ENCODE measurements at places on chromosomes 12 and 14. TPM values are rescaled to one million over a fixed set of nuclear protein-coding genes. Genes with fewer than 3 reads are reported as not detected.
A peak's percentile ranks its signal among the peaks of the same experiment; 100 is the strongest.

DNA sequence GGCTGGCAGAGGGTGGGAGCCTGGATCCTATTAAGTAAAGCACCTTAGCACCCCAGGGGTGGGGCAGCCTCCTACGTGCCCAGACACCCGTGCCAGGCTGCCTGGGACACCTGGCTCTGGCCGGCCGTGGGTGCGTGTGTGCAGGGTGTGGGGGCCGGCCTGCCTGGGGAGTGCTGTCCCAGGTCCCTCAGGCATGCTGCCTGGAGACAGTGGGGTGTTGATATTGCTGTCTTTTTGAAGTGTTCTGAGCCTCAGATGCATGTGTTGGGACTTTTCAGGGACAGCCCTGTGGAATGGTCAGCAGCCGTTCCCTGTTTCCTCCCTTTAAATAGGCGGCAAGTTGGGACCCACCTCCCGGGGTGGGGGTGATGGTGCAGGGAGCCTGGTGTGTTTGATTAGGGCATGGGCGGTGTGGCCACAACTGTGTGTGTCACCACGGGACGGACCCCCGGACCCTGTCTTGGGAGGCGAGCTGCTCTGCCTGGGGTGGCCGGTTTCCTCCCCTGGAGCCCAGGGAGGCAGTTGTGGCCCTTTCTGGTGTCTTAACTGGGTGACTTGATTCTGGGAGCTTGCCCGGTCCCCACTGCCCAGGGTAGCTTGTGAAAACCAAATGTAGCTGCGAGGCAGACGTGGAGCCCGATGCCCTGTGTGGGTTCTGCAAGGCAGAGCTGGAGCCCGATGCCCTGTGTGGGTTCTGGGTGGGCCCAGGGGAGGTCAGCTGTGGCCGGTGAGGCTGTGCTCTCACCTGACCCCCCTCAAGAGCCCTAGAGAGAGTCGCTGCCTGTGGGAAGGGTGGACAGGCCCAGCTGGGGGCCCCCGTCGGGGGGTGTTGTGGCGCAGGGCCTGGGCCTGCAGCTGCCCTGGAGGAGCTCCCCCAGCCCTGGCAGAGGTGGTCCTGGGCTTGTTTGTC is 8.2 kb downstream of the ULK1 start:
- DNase-seq: no peak

DNA sequence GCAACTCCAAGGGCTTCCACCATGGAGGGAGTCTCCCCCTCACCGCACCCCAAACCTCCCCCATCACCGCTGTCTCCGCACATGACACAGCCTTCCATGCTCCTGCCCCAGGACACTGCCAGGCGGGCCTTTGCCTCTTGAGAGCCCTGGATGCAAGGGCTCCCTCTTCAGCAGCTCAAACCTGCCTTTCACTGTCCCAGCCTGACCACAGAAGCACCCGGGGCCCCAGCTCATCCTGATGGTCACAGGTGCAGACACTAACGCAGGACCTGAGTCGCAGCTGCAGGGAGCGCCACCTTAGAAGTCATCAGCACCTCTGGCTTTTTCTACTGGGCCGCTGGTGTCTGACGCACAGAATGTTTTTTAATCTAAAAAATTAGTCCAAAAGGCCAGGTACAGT is 54.0 kb downstream of the SYNE3 start:
- DNase-seq: no peak

- no peak for DNase-seq
Observed at GRCh38 chr12:132085291-132085635, 58.9 kb downstream of the DDX51 start.

- peak; percentile 60 for DNase-seq
Observed at GRCh38 chr12:43210485-43211192, 341.4 kb downstream of the ADAMTS20 start.

DNA sequence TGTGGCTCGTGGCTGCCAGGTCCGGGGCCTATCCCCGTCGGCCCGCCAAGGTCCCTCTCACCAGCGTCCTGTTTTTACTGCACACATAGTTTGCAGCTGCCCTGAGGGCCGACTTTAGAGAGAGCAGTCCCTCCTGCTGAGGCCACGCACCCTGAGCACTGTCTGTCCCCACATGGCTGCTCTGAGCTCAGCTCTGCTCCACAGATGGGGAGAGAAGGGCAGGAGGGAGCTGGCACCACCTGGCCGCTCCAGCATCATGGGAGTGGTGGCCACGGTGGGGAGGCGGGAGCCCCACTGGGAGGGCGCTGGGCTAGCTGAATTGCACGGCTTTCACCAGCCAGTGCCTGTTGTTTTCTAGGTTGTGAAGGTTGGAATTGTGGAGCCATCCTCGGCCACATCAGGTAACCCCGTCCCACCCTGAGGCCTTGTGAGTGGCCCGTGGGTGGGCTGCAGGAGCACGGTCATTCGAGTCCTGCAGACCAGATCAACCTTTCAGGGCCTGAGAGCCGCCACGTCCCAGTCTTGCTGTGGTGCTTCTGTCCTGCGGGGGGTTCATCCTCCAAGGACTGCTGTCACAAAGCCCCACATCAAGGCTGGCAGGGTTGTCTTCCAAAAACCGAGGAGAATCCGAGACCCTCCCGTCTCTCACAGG is 7.4 kb upstream of the TEX22 start:
- no peak for DNase-seq

DNA sequence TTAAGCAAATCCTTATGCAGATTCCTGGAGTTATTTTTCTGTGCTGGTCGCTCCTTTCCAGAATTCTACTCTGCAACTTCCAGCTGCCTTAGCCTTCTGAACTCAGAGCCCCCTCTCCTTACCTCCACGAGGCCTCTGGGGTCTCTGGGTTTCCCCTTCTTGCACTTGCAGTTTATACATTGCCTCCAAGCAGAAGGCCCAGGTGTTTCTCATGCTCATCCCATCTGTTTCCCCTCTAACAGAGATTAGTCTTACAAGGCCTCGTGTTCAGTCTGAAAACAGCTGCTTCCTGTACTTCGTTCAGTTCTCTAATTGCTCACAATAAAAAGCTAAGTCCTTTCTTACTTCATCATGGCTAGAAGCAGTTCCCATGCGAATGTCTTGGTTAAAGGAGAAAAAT is 134.4 kb upstream of the FGD4 start:
- no peak for DNase-seq

GRCh38 chr14:100891501-100892445 is 11.7 kb downstream of the RTL1 start:
- no peak for DNase-seq

- no peak for DNase-seq
Observed at GRCh38 chr12:125280482-125281377, 215.5 kb downstream of the AACS start.

The GLT1D1 gene
- not detected for total RNA-seq

- peak; percentile 92 for DNase-seq
Observed at GRCh38 chr12:46886541-46887041, 60.8 kb upstream of the SLC38A4 start.

The OTOGL gene
- 0.02 TPM for total RNA-seq

DNA sequence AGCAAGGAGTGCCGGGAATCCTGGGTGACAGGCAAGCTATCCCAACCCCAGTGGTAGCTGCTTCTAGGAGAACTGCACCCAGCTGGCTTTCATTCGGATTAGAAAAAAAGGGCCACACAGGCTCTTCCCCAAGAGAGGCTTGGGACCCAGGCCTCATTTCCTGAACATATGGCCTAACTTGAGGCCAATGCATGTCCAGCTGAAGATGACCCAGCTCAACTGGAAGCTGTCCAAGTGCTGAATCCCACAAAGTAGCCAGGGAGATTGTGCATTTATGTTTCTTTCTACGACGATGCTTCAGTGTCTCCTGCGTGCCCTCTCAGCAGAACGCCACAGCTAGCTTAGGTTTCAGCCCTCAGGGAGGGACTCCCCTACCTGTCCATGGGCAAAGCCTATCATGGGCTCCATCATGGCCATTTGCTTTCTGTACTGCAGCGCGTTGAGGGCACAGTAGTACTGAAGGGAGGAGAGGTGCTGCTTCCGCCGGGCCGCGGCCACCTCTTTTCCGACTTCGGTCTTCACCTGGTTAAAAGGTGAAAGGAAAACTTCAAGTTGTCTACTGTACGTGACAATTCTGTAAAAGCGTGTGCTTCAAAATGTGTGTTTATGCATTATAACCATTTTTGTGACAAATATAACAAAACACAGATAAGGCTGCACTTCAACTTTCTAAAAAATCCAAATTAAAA is 29.1 kb downstream of the APPL2 start:
- DNase-seq: no peak

DNA sequence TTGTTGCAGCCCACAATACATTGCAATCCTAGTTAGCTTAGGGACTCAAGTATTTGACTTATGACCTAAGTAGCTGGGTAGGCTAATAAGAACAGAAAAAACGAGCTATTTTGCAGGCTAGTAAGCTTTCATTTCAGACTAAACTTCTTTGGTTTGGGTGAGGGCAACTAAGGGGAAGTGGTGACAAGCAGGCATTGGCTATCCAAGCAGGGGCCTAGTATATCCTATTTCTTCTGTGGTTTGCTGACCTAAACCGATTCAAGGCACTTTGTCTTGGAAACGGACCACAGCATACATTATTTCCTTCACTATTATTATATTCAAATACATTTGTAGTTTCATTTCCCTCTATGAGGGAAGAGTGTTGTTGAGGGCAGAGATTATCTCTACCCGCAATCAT is 21.6 kb upstream of the SLC5A8 start:
- DNase-seq: no peak

- peak; percentile 14 for DNase-seq
Observed at GRCh38 chr14:42013559-42013958, 406.9 kb downstream of the LRFN5 start.

The LALBA gene
- total RNA-seq: not detected

DNA sequence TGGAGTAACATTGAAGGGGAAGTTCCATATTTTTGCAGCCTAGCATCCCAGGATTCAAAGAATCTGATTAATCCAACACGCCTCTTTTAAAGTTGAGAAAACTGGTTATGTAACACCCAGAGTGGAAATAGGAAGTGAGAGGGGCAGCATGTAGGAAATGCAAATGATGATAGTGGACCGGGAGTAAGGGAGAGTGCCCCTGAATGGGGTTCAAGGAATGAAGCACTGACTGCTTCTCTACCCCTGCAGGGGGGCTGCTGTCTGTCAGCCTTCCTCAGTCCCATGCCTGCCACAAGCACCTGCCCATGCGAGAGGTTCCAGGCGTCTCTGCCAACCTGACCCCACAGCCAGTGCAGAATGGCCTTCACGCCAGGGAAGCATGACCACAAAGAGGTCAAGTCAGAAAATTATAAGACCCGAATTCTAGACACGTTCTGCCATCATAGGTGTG is 126.5 kb upstream of the CCND2 start:
- DNase-seq: no peak

DNA sequence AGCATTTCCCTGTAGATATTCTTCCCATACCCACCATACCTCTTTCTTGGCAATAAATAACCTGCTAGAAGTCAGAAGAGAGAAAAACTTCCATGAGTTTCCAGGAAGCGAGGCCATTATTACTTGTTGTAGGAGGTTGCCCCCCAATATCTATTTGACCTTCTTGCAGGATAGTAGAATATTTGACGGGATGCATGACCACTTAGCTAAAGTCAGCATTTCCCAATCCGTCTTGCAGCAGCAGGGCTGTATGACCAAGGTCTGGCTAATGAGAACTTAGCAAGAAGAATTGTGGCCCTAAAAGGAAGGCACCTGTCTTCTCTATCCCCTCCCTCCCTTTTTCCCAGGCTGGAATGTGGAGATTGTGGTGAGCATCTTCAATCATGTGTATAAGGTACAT is 51.5 kb downstream of the NINJ2 start:
- DNase-seq: no peak

The SLC6A13 gene
- total RNA-seq: 0.20 TPM
